CD4-positive, alpha-beta memory T cell (primary cell): ENCODE measurements at places on chromosomes 2 and 18. TPM values are rescaled to one million over a fixed set of nuclear protein-coding genes. Genes with fewer than 3 reads are reported as not detected.
A peak's percentile ranks its signal among the peaks of the same experiment; 100 is the strongest.

DNA sequence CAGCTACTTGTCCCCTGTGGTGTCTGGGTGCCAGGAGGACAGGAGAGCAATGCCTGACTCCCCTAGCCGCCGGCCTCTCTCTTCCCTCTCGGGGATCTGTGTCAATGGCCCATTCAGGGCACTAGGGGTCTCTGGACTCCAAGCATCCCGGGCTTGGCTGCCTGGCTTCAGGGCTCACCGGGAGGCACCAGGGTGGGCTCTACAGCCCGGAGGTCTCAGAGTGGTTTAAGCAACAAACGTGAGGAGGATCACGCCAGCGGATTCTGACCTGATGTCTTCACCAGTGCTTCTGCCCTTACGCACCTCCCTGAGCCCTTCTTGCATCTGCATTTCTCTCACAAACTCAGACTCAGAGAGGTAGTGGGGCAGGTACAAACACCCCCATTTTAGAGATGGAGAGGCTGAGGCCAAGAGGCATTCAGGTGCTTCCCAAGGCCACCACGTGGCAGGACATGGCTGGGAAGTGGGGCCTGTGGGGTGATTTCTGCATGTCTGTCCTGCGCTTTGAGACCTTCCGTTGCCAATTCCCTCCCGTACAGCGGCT lies 243.0 kb downstream of the CELF4 start:
- H3K4me3 ChIP-seq = no peak overlapping the region
- no peaks in the 10 kb centered on the region for H3K27me3 ChIP-seq
- H3K27ac ChIP-seq = no peak overlapping the region
- no peaks in the 10 kb centered on the region for H3K4me1 ChIP-seq

GRCh38 chr2:23385351-23385747 lies 370 bp downstream of the KLHL29 start:
- H3K27ac ChIP-seq = no peak overlapping the region
- no peak overlapping the region for H3K4me3 ChIP-seq
- DNase-seq = no peak
- H3K27me3 ChIP-seq = peaks cover 16% of the 10 kb centered on the region

DNA sequence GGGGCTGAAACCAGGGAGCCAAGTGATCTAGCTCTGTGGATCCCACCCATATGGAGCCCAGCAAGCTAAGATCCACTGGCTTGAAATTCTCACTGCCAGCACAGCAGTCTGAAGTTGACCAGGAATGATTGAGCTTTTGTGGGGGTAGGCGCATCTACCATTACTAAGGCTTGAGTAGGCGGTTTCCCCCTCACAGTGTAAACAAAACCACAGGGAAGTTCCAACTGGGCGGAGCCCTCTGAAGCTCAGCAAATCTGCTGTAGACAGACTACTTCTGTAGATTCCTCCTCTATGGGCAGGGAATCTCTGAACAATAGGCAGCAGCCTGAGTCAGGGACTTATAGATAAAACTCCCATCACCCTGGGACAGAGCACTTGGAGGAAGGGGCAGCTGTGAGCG lies 96.7 kb downstream of the CCDC148 start:
- H3K27me3 ChIP-seq = no peaks in the 10 kb centered on the region
- DNase-seq = no peak
- no peak overlapping the region for H3K4me3 ChIP-seq
- no peaks in the 10 kb centered on the region for H3K36me3 ChIP-seq
- no peaks in the 10 kb centered on the region for H3K4me1 ChIP-seq
- H3K27ac ChIP-seq = no peak overlapping the region

GRCh38 chr2:173684896-173685459 lies 280.2 kb downstream of the SP3 start:
- H3K4me1 ChIP-seq = no peaks in the 10 kb centered on the region
- no peak overlapping the region for H3K4me3 ChIP-seq
- no peak for DNase-seq

DNA sequence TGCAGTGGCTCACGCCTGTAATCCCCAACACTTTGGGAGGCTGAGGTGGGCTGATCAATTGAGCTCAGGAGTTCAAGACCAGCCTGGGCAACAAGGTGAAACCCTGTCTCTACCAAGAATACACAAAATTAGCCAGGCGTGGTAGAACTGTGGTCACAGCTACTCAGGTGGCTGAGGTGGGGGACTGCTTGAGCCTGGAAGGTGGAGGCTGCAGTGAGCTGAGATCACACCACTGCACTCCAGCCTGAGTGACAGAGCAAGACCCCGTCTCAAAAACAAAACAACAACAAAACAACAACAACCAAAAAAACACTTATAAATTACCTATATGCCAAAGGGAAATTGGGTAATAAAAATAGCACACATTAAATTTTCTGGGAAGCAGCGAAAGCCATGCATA lies 141.6 kb downstream of the HDAC4 start:
- peak overlapping the region; percentile 34 for H3K4me3 ChIP-seq
- H3K36me3 ChIP-seq = no peaks in the 10 kb centered on the region
- peak overlapping the region; percentile 57 for H3K27ac ChIP-seq
- no peak for DNase-seq

DNA sequence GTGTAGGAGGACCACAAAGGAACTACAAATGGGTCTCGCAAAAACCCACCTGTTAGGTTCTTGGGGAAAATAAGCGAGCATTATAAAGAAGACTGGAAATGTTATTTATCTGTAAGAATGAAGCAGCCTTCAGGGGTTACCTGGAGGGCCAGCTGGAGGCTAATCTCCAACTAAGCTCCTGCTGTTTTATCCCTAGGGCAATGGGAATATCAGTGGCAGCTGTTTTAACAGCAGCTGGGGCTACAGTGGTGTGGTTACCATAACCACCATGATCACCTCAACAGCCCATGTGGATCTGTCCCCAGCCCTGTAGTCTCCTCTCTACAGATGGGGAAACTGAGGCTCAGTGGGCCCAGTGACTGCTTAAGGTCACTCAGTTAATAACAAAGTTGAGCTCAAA lies 108.1 kb downstream of the FTCDNL1 start:
- no peak overlapping the region for H3K4me3 ChIP-seq
- peaks cover 4% of the 10 kb centered on the region for H3K27me3 ChIP-seq
- H3K27ac ChIP-seq = no peak overlapping the region
- no peak for DNase-seq
- H3K4me1 ChIP-seq = peaks cover 8% of the 10 kb centered on the region

The LIPG gene
- not detected for total RNA-seq

DNA sequence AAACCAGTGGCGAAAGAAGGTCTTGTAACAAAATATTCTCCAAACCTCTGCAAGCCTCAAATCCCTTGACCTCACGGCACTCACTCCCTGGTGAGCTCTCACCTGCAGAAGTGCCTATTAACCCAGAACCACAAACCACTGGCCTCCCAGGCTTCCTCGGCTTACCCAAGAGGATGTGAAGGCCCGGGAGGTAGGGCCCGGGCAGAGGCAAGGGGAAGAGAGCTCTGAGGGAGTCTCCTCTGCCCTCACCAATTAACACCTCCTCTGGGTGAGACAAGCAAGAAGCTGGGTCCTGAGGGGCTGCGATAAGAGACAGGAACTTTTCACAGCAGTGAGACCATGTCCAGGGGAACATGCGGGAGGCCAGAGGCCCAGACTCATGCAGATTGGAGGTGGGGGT lies 53.7 kb downstream of the EMX1 start:
- no peaks in the 10 kb centered on the region for H3K36me3 ChIP-seq
- DNase-seq = peak; percentile 1
- no peaks in the 10 kb centered on the region for H3K4me1 ChIP-seq
- H3K27ac ChIP-seq = no peak overlapping the region
- no peak overlapping the region for H3K4me3 ChIP-seq

GRCh38 chr2:67499989-67500388 lies 102.9 kb downstream of the ETAA1 start:
- H3K27ac ChIP-seq = no peak overlapping the region
- no peaks in the 10 kb centered on the region for H3K27me3 ChIP-seq
- H3K4me3 ChIP-seq = no peak overlapping the region
- no peaks in the 10 kb centered on the region for H3K4me1 ChIP-seq
- no peak for DNase-seq
- no peaks in the 10 kb centered on the region for H3K36me3 ChIP-seq

DNA sequence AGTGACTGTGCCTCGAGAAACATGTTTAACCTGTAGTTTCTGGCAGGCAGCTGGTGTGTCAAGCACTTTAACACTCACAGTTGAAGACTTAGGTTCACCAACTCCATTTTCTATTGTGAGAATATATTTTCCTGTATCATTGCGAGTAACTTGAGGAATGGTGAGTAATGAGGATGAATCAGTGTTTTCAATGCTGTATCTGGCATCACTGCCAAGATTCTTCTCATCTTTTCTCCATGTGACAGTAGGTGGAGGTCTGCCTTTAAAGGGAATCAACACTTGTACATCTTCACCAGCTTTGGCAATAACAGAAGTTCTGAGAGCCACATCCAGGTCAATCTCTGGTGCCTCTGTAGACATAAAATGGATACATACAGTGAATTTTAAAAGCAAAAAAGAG lies 72.8 kb downstream of the PLEKHA3 start:
- DNase-seq = no peak
- H3K4me3 ChIP-seq = no peak overlapping the region
- no peak overlapping the region for H3K27ac ChIP-seq
- H3K36me3 ChIP-seq = no peaks in the 10 kb centered on the region

The PSMA8 gene
- 0.75 TPM for total RNA-seq

The GRB14 gene
- total RNA-seq = not detected
